CD4-positive, alpha-beta T cell treated with Interleukin-12 subunit alpha and Interleukin-12 subunit beta, for 1 hour (primary cell): ENCODE measurements at places on chromosomes 13 and 19.

- no peak for DNase-seq
Measured at GRCh38 chr13:113840541-113841352, 23.1 kb downstream of the GAS6 start.

DNA sequence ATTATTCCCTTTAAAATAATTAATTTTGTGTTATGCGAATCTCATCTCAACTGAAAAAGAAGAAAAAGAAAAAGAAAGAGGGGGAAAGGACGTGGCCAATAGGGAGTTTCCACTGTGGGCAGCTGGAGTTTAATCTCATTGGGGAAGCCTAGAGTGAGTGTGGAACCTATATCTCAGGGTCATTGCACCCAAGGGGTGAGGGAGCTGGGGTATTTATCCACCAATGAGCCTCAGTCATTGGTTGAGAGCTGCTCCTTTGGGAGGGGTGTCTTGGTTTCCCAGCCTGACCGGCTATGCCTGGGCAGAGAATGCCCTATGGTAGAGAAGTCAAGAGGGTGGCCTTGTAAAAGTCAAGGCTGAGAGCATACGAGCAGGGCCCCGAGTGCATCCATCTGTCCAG is 16.5 kb downstream of the CYP4F22 start:
- no peak for DNase-seq

- DNase-seq = no peak
Measured at GRCh38 chr13:108674771-108675170, 45.4 kb downstream of the MYO16 start.

GRCh38 chr19:10292789-10293636 is 3.3 kb downstream of the ICAM5 start:
- DNase-seq = no peak

DNA sequence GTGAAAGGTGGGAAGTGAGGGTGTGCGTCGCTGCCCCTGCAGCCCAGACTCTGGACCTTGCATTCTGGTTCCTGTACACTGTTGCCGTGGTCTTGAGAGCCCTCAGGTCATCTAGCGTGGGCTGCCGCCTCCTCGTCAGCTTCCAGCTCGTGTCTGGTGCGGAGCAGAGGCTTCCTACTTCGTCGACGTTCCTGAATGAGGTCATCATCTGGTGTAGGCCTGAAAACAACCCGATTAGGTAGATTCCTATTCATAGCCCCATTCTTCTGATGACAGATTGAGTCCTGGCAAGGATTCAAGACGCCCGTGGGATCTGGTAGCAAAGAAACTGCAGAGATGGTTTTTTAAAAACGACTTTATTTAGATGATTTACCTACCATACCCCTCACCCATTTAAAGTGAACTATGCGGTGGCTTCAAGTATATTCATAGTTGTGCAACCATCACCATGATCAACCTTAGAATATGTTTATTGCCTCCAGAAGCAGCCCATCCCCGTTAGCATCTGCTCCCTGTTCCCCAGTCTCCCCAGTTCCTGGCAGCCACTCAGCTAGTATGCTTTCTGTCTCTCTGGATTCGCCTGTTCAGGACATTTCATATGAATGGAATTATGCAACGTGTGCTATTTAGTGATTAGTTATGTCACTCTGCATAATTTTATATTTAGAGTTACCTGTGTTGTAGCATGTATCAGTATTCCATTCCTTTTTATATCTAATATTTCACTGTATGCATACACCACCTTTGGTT is 13.8 kb downstream of the NAXD start:
- no peak for DNase-seq

DNA sequence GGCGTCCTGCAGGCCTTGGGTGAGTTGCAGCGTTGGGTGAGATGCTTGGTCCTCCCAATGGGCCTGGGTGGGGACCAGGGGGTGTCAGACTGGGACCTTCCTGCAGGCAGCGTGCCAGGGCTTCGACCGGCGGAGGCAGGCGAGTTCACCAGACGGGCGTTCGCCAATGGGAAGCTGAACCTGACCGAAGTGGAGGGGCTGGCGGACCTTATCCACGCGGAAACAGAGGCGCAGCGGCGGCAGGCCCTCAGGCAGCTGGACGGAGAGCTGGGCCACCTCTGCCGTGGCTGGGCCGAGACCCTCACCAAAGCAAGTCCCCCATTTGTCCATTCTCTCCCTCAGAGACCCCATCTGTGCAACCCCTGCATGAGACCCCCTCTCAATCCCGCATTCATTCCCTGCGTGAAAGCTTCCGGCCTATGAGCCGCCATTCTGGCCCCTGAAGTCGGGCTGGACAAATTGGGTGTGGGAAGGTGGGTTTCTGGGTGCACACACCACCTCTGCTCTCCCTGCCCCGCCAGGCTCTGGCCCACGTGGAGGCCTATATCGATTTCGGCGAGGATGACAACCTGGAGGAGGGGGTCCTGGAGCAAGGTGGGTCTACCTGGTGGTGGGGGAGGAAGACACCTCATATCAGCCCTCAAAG is 1.2 kb downstream of the GTPBP3 start:
- no peak for DNase-seq

- DNase-seq = no peak
Measured at GRCh38 chr13:52842441-52842840, 6.0 kb downstream of the PCDH8 start.

- DNase-seq = no peak
Measured at GRCh38 chr13:50587115-50587514, 256.4 kb downstream of the DLEU7 start.

- DNase-seq = no peak
Measured at GRCh38 chr19:49549045-49549444, 21.2 kb downstream of the RCN3 start.

GRCh38 chr13:110453797-110454196 is 107.7 kb downstream of the RAB20 start:
- no peak for DNase-seq

GRCh38 chr13:112702986-112703379 is 13.1 kb downstream of the ATP11A start:
- DNase-seq = no peak
